ENCODE measurements at places on chromosomes 3 and 15.
A peak's percentile ranks its signal among the peaks of the same experiment; 100 is the strongest.

- no peak for DNase-seq
Measured at GRCh38 chr15:69093127-69093526, 67.3 kb upstream of the GLCE start.

- DNase-seq: no peak
Measured at GRCh38 chr15:66023311-66023972, 154.2 kb downstream of the RAB11A start.

- no peak for DNase-seq
Measured at GRCh38 chr3:114154321-114154821, 24.5 kb downstream of the DRD3 start.

DNA sequence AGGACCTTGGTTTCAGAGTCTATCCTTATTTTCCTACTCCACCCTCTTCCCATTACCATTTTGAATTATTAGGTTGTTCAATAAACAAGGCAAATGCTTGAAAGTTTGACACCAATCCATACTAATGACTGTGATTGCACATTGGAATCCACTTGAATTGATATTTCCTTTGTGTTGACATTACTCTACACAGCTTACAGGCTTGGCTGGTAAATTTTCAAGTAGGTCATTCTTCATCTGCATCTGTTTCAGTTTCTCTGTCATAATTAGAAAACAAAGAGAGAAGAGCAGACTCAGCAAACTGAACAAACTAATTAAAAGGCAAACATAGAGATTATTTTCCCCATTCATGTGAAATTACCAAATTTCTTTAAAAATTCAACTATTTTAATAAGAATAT is 732.9 kb upstream of the BCHE start:
- DNase-seq: no peak

GRCh38 chr3:126668450-126669401 is 13.8 kb upstream of the TXNRD3 start:
- DNase-seq: no peak

GRCh38 chr3:153249906-153250305 is 87.9 kb downstream of the RAP2B start:
- no peak for DNase-seq

DNA sequence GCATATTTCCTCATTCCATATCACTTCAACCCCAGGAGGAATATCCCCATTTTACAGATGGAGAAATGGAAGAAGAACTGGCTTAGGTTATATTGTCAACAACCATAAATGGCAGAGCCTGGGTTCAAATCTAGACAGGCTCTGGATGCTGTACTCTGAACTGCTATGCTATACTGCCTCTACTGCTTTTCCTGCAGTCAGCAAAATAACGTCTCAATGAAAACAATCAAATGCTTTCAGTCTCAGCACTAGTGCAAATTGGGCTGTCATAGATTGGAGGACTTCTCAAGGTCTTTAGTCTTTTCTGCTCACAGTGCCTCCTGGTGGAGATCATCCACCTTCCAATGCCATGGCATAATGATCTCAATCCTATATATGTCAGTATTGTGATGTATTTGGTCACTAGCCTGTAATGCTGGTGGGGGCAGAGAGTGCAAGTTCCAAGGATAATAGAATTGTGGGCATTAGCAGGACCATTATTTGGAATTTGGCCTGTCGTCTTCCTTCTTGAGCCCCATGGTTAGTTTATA is 285.0 kb downstream of the CLSTN2 start:
- DNase-seq: no peak

DNA sequence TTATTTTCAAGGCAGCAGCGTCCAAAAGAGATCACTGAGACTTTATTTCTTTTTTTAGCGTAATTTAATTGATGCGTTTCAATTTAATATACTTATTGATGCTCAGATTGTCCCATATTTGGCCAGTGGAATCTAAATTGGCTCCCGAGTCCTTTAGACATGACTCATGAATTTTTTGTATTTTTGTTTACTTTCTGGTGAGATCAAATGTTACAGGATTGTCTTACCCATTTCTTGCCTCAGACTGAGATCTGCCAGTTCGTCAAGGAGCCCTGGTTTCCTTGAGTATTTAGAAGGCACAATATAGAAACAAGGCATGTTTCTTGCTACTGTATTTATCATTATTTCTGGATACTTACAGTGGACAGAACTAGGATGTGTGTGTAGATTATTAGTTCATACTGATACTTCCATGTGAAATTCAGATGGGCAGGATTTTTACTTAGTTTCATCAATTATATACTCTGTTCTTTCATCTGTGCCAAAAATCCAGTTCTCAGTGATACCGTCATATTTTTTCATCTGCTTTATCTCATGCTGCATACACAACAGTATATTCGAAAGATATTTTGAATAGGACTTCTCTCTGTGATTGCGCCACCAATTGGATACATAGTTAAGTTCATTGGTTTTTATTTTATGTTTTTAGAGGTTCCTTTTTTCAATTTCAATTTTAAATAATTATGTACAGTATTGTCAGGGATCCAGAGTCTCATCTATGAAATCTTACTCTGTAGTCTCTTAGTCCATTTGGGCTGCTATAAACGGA is 436.9 kb upstream of the C2CD4B start:
- DNase-seq: no peak

GRCh38 chr3:114446600-114446999 is 152.8 kb downstream of the TIGIT start:
- no peak for DNase-seq

DNA sequence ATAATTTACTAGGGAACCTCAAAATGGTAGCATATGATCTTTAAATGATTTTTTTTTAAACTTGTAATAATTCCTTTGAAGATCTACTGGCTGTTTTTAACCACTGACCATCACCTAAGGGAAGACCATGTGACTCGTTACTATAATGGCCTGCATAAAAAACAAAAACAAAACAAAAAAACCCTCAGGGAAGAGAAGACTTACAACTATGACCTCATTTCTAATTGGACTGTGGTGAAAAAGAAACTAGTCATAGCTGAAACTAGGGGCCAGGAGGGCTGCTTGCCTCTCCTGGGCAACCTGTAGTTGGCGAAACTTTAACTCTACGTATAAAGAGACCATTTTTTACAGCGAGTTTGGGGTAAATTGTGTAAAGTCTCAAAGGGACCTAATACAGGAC is 23.0 kb downstream of the PAQR9 start:
- no peak for DNase-seq

DNA sequence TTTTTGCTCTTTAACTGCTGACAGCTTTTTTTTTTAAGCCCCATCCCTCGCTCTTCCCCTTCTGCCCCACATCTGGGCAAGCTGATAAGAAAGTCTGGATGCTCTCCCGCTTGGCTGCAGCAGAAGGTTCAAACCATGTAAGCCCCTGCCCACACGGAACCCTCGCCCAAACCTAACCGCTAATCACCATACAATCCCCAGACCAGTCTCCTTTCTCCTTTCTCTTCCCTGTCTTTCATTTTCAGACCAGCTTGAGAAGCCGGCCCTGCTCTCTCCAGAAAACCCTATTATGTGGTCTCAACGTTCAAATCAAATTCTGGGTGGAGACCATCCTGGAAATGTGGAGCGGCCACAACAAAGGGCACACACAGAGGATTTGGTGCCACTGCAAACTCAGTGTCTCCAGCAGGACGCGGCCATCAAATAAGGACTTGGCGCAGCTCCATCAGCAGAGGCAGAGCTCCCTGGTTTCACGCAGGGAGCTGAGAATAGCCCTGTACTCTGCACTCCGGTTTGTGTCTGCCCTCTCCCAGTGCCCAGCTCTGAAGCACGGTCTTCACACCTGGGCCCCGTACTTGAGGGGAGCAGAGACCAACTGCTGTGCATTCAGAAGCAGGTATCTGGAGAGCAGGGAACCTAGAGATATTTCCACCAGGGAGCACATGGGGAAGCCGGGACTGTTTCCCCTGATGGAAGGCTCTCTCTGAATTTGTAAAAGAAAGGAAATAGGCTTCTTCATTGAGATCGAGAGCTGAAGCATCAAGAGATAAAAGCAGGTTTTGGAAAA is 92.6 kb downstream of the XXYLT1 start:
- DNase-seq: no peak

- DNase-seq: no peak
Measured at GRCh38 chr3:138775254-138775595, 59.5 kb downstream of the PIK3CB start.

- DNase-seq: no peak
Measured at GRCh38 chr3:13025778-13026518, 47.3 kb downstream of the IQSEC1 start.

GRCh38 chr15:96042734-96043224 is 287.7 kb upstream of the NR2F2 start:
- DNase-seq: no peak

- DNase-seq: no peak
Measured at GRCh38 chr15:80152896-80153876, at the start of gene FAH. TSS of gene FAH (plus strand) at chr15:80152999. CDS start at chr15:80153055, 56 bp downstream.

DNA sequence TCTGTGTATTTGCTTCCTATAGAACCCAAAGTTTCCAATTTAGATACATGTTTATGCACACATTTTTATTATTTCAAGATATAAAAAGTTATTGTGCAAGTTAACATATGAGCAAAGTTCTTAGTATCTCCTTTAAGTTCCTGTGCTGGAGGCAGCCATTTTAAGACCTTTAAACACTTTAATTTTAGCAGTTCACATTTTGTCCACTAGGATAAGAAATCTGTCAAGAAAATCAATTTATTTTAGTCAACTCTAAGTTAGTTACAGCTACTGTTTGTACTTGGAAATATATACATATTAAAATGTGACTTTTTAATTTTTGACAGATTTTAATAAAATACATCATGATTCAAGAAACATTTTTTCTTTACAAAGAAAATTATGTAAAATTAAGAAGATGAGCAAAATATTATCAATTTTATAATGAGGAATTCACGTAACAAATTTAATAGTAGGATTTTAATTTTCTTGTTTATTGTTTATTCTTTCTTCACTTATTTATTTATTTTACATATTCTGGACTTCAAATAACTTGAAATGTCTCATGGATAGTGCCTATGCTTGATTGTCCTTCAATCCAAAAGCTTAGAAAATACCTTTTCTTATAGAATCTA is 402.6 kb upstream of the GBE1 start:
- DNase-seq: no peak

- no peak for DNase-seq
Measured at GRCh38 chr15:67859331-67859946, 19.6 kb upstream of the RNU6-1 start.

- no peak for DNase-seq
Measured at GRCh38 chr15:82051664-82052063, 5.8 kb upstream of the MEX3B start.

GRCh38 chr15:58528188-58528870 is 96.5 kb downstream of the LIPC start:
- DNase-seq: peak; percentile 89

DNA sequence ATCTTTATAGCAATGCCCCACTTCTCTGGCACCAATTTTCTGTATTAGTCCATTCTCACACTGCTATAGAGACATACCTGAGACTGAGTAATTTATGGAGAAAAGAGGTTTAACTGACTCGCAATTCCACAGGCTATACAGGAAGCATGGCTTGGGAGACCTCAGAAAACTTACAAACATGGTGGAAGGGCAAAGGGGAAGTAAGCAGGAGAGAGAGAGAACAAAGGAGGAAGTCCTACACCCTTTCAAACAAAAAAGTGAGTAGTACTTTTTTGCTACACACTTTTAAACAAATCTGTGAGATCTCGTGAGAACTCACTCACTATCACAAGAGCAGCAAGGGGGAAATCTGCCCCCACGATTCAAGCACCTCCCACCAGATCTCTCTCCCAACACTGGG is 67.8 kb upstream of the ZBED2 start:
- no peak for DNase-seq

GRCh38 chr3:52172262-52172757 is 18.1 kb upstream of the POC1A start:
- no peak for DNase-seq

DNA sequence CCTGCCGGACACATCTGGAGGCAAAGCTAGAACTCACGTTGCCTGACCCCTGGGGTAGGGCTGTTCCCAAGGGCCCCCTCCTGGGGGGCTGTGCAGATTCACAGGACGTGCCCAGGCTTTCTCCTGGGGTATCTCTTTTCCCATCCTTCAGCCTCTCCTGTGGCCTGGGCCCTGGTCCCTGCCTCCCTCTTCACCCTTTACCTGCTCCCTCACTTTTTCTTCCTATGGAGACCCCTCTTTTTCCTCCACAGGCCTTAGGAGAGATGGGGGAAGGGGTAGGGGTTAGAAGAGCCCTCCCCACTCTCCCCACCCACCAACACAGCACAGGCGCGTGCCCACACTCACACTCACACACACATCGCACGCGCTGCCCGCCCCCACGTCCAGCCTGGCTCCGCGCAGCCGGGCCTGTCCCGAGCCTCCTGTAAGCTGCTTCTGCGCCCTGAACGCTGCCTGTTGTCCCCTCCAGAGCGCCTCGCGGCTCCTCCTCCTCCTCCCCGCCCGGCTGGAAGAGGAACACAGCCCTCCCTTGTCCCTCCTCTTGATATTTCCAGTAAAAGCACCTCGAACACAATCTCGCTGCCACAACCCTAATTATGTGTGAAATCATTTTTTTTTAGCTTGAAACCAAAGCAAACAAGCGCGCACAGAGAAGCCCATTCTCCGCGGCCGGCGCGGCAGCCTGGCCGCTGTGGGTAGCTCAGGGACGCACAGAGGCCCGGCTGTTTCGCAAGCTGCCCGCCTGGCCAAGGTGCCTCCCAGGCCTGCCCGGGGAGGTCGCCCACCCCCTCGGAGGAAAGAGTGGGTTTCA is 33.9 kb upstream of the ACAN start:
- no peak for DNase-seq

GRCh38 chr15:40452296-40453090 is 11.7 kb downstream of the BAHD1 start:
- no peak for DNase-seq

GRCh38 chr3:53211706-53212702 is 43.8 kb downstream of the TKT start:
- no peak for DNase-seq

DNA sequence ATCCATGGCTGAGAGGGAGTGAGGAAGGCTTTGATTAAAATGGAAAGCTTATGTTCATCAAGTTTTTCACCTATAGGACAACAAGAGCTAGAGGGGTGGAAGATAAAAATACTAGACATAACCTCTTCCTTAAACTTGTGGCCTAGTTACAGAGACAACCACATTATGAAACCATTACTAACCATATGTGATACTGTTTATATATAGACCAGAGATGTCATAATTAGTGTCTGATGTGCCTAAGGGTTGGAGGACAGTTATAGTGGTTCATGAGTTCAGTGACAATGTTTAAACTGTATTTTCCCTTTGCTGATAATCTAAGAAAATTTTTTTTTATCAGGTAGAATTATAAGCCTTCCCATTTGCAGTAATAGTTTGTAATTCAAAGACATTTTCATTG is 23.7 kb downstream of the PHLDB2 start:
- no peak for DNase-seq

DNA sequence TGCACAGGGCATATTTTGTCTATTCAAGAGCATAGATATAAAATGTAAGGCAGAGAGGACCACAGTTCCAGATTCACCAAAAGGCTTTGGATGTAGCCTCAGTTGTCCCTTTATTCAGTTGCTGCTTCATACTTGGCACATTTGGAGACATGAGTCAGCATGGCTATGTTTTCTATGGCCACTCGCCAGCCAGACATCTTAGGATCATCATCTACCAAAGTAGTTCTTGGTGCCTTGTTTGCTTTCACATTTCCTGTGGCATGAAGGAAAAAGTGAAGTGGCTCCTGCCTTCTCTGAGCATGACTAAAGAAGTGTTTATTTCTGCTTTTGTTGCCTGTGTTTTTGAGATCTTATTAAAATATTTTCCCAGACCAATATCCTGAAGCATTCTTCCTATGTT is 7.2 kb downstream of the SUSD5 start:
- peak; percentile 66 for DNase-seq

Measured in kidney epithelial cell (primary cell).